ENCODE measurements at places on chromosomes 7 and 10.

DNA sequence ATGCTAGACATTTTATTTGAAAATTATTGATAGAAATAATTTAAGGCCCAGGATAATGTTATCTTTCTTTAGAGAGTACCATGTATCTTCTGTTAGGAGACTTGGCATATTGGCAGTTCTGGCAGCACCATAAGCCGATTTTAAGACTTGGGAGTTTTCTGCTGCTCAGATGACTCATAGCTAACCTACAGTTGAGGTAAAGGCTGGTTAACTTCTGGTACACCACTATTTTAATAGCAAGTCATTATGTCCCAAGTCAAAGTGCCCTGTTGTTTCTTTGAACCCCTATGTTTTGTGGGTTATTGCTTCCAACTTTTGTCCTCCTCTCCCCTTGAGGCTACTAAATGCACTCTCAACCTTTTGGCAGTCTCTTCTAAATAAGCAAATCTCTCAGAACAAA lies 25.2 kb downstream of the ATRNL1 start:
- DNase-seq: no peak

DNA sequence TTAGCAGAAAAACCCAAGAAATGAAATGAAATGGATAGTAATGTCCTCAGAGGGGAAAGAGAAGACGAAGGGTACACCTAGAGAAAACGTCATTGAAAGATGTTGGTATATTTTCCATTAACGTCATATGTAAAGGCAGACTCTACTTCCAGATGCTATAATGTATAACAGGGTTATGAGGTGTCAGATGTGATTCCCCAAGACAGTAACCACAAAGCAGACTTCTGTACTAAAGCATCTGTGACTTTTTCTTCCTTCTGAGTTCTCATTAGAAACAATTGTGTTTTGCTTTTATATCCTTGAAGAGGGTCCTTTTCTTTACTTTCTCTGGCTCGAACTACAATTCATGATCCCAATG lies 37.4 kb downstream of the LRRC72 start:
- no peak for DNase-seq

DNA sequence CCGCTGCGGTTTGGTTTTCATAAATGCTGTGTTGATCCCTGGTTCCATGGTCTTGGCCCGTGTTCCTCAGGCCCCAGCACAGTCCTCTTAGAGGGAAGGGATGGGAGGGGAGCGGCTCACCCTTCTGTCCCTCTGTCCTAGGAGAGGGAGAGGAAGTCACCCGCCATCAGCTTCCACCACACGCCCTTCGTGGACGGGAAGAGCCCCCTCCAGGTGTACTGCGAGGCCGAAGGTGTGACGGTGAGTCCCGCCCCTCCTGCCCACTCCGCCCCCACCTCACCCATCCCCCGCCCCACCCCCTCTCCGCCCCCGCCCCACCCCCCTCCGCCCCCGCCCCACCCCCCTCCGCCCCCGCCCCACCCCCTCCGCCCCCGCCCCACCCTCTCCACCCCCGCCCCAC lies 37.5 kb upstream of the DPYSL4 start:
- no peak for DNase-seq

- peak; percentile 65 for DNase-seq
Observed at GRCh38 chr7:151851782-151852181, 25.1 kb downstream of the PRKAG2 start.

GRCh38 chr7:149776289-149776688 lies 2.9 kb upstream of the ZNF467 start:
- peak; percentile 27 for DNase-seq

- no peak for DNase-seq
Observed at GRCh38 chr7:36336390-36336789, 53.3 kb upstream of the ANLN start.

DNA sequence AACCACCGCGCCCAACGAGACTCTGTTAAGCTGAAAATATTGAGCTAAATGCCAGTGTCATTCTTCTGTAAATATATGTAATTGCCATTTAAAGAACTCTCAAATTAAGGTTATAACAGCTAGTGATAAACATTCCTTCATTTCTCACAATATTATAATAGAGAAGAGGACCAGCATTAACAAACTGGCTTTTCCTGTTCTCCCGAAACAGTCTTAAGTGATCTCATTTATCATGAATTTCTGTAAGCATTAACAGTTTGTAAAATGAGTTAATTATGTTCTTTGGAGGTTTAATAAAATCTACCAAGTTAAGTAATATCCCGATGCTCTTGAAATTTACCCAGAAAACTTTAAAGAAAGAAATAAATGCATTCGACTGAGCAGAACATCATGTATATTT lies 352.8 kb downstream of the KCNMA1 start:
- no peak for DNase-seq

DNA sequence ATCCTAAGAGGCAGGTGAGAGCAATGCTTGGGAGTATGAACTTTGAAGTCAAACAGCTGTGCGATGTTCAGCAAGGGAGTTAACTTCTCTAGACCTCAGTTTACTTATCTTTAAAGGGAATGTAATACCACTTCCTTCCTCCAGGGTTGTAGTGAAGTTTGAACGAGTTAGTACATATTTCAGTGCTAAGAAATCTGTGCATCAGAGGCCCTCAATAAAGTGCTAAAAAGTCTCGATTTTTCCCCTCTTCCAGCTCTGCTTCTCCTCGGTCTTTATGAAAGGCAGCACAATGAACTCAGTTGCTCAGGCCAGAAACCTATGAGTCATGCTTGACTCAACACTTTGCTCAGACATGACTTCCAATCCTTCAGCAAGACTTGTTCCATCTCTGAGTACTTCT lies 418.9 kb downstream of the MDFIC start:
- DNase-seq: no peak

GRCh38 chr10:118734475-118734874 lies 20.3 kb downstream of the CACUL1 start:
- DNase-seq: no peak

DNA sequence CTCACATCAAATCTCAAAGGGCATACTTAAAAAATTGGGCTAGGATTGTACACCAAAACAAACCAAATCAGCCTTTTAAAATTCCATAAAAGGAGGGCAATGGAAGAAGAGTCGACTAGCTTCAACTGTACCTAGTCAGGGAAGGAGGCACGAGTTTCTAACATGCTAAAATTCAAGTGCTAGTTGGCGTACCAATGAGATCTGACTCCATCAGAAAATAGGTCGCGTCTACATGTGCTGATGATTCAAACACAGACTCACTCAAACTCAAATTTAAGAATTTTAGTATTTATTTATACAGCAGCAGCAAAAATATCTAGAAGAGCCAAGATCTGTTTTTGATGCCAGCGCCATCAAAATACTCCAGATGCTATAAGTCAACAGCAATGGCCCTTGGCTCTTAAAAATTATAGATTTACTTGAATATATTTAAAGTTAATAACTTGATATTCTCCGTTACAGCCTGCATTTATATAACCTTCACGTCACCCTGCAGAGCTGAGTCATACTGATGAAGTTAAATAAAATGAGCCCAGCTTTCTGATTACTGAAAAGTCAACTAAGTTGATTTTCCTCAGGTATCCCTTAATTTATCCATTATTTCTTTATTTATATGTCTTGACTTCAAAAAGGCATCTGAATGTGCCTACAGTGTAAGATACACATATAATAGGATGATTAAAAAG lies 302.1 kb upstream of the IMMP2L start:
- DNase-seq: no peak

DNA sequence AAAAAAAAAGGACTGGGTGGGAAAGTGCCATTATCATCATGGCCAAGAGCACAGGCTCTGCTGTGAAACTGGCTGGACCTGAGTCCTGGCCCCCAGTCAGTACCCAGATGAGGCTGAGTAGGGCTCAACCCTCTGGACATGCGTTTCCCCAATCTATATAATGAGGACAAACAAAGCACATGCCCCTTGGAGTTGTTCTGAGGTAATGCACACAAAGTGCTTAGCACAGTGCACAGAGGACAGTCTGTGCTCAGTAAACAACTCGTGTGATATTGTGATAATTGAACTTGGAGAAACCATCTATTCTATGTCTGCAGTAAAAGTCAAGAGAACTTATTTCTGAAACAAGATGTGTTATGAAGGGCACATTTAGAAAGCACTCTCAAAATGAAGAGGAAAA lies 138.8 kb downstream of the KCNMA1 start:
- no peak for DNase-seq

- DNase-seq: no peak
Observed at GRCh38 chr10:132512693-132513345, 24.8 kb upstream of the INPP5A start.

- no peak for DNase-seq
Observed at GRCh38 chr10:103843045-103843444, 12.3 kb downstream of the SH3PXD2A start.

GRCh38 chr7:23471106-23471859 lies 992 bp upstream of the IGF2BP3 start:
- DNase-seq: no peak

DNA sequence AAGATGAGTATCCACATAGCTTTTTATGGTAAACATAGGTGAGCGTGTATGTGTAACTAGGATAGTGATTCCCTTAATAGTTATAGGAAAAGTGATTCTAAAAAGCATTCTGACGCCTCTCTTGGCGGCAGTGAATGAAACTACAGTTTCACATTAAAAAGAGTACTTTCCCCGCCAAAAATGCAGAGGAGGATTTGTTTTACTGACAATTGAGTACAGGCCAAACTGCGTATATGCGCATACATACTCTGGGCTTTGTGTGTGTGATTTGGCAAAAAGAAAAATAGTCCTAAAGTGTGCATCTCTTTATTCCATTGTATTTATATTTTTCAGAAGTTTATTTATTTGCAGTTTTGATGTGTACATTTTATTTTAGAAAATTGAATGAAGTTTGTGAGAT lies 10.3 kb downstream of the CUL1 start:
- no peak for DNase-seq

- DNase-seq: no peak
Observed at GRCh38 chr7:35463176-35463700, 209.3 kb upstream of the TBX20 start.

- no peak for DNase-seq
Observed at GRCh38 chr10:15370856-15371701, at the start of gene FAM171A1. FAM171A1 (minus strand) TSS chr10:15371289; CDS start chr10:15371052, 237 bp downstream.

- no peak for DNase-seq
Observed at GRCh38 chr10:78875932-78876331, 192.8 kb upstream of the ZMIZ1 start.

DNA sequence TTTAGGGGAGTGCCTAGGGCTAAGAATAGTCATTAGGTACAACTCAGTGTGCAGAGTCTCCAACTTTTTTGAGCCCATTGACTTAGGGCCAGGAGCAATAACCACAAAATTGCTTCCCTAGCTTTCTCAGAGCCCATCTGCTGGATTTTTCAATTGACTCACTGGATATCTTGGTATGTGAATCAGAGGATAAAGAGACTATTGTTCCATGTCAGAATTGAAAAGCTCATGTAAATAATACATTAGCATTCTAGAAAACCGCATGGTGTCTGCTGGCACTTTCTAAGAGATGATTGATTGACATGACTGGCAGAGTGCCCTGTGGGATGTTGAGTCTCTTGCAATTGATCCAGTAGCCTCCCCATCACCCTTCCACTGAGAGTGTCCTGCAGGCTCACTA lies 246.2 kb downstream of the CCDC7 start:
- DNase-seq: no peak

GRCh38 chr7:47827351-47827756 lies 120.9 kb downstream of the PKD1L1 start:
- DNase-seq: no peak

DNA sequence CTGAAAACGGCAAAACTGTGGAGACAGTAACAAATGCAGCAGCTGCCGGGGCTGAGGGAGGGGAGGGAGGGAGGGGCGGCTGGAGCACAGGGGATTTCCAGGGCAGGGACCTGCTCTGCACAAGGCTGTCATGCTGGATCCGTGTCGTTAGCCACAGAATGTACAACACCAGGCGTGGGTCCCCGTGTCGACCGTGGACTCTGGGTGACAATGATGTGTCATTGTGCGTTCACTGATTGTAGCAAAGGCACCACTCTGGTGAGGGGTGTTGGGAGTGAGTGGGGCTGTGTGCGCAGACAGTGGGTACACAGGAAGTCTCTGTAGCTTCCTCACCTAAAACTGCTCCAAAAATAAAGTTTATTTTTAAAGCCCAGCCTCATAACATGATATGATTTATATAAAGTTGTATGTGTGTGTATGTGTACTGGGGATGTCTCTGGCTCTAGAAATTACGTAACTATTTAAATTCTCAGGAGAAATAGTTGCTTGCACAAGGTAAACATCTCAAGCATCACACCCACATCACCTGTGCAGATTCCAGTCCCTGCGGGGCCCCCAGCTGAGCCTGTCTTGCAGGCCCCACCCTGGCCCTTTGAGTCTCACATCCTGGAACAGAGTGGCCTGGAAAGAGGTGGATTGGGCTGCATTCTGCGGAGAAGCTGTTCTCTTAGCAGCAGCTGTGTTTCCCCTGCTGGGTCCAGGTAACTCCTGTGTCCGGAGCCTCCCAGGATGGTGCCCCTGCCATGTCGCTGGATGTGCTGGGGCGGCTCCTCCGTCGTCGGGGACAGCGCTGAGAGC lies 135.7 kb downstream of the DYNC2I1 start:
- no peak for DNase-seq

Measured in inflammatory macrophage (primary cell).